Left ventricle myocardium superior (tissue), 1 donor: ENCODE measurements at places on chromosomes 1 and 21. TPM values are rescaled to one million over a fixed set of nuclear protein-coding genes. Genes with fewer than 3 reads are reported as not detected.

S100A14 gene
- total RNA-seq: 5.7 TPM

RGS18 gene
- 1.4 TPM for total RNA-seq

EPHA2 gene
- total RNA-seq: 7.6 TPM

GALNT2 gene
- total RNA-seq: 22.0 TPM

CA6 gene
- not detected for total RNA-seq

OR2T2 gene
- not detected for total RNA-seq

KRTAP6-1 gene
- not detected for total RNA-seq

C1orf115 gene
- total RNA-seq: 22.7 TPM

NMNAT1 gene
- total RNA-seq: 20.8 TPM

AGPAT3 gene
- total RNA-seq: 97.6 TPM
